ENCODE measurements at places on chromosomes 7 and 10.

DNA sequence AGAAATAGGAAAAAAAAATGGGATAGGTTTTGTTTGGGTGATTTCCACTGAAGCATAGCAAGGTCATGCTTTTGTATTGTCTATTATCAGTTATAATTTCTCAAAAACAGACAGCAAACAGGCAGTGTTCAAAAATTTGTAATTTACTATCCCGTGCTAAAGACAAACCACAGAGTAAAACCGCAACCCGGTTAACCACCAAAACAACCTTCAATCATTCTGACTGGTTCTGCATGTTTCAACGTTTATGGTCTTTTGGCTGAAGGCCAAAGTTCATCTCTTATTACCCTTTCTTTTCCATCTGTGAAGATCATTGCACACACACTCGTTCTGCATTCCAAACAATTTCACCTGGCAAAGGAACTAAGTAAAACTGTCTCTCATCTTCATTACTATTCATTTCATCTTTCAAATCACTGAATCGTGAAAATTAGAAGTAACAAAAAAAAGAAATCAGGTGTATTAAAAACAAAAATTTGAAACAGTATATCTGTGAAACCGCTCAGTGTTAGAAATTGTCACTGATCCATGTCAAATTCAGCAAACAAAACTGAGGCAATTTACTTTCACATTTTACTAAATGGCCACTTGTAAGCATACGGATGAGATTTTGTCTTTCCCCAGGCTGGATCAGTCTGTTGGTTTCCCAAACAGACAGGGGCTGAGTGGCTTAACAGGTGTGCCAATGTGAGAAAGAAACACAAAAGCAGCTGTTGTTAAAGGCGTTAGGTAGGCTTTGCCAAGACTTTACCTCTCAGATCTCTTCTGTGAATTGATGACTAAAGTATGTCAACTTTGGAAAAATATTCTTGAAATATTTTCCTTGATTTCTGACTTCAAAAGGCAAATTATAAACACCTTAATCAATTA lies 539.6 kb downstream of the CNTNAP2 start:
- peak; percentile 78 for DNase-seq

DNA sequence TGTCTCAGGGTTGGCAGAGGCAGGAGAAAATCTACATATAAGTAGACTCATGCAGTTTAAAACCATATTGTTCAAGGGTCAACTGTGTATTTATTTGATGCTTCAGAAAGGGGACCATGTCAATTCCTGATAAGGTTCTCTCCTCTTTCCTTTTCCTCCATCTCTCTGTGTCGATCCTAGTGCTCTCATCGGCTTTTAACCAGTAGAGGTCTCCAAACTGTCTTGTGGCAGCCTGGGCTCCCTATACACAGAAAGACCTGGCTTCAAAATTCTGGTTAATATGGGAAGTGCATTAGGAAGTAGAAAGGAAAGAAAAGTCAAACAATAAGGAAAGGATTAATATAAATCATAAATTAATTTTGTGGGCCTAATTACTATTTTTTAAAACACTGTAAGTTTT lies 304.4 kb upstream of the C7orf33 start:
- peak; percentile 5 for DNase-seq

DNA sequence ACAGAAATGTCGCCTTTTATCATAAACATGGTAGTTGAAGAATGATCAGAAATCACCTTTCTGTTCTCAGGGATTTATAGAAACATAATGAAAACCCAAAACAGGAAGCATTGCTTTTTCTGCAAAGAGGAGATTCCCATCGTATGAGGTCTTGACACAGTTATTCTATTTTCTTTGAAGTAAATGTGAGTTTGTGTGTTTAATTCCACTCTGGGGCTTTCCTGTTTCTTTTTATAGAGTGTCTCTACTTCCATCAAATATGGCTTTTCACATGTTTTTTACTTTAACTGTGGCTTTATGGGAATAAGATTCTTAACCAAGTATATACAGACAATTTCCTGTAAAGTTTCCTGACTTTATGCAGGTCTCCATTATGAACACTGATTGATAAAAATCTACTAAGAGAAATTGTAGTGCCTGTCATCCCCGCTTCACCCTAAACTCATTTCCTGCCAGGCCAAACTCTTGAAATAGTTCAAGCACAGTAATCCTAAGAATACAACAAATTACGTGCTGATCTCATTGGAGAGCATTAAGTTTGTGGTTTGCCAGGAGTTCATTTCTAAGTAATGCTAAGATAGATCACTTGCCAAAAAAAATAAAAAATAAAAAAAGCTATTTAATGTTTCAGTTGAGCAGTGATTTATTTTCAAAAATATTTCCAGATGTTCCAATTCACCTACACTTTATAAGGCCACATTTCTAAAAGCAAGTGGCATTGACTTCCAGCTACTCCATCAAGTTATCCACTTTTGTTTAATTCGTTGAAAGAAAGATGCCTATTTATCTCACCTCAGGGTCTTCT lies 52.2 kb upstream of the SEC61G start:
- DNase-seq = peak; percentile 83

DNA sequence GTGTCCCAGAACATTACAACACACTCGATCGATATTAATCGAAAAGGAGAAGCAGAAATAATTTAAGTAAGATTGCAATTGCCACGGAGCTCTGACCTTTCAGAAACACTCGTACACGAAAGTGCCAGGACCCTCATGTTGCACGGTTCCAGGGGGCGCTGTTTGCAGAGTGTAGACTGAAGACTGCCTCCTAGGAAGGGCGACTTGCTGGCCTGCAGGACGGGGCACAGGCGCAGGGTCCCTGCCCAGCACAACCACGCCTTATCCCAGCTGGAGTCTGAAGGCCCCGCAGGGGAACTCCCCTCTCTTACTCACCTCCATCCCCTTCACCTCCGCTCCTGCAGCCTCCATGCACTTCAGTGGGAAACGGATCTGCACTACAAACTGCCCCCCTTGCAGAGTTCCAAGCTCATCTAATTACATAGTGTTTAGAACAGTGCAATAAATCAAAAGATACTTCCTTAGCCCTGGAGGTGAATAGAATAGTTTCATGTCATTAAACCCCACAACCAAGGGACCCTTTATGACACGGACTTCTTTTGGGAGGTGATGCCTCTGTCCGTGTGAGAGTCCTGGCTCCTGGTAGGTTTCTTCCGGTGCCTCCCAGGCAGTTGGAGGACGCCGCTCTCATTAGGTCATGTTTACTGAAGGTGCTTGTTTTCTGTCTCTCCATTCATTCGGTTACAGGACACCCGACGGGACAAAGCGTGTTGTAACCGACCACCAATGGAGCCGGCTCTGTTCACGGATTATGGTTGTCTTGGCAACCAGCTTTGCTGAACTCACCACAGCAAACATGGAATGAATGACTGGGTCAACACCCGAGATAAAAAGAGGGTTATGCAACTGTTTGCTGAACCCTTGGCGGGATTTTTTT lies 262.2 kb downstream of the BAMBI start:
- peak; percentile 73 for DNase-seq

DNA sequence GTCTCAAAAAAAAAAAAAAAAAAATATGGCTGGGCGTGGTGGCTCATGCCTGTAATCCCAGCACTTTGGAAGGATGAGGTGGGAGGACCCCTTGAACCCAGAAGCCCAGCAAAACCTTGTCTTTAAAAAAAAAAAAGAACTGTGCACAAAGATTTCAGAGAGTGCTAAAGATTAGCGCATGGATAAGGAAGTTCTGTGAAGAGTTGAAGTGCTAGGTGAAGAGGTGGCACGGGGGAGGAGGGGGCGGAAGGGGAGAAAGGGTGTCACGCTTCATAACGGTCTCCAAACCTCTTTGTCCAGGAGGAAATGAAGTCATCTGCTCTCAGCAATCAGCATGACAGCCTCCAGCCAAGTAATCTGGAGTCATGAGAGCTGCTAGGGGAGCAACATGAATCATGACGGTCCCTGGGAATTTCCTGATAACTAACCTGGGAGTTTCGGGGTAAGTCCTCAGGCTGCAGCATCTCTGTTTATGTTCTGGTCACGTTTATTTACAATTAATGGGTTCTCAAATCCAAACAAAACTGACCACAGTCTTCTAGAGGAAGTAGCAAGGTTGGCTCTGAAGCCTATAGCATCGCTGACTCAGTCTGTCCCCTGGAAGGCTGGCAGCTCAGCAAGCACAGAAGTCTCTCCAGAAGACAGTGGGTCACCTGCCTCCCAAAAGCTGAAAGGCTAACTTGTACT lies 1.9 kb upstream of the PLAU start:
- peak; percentile 88 for DNase-seq

DNA sequence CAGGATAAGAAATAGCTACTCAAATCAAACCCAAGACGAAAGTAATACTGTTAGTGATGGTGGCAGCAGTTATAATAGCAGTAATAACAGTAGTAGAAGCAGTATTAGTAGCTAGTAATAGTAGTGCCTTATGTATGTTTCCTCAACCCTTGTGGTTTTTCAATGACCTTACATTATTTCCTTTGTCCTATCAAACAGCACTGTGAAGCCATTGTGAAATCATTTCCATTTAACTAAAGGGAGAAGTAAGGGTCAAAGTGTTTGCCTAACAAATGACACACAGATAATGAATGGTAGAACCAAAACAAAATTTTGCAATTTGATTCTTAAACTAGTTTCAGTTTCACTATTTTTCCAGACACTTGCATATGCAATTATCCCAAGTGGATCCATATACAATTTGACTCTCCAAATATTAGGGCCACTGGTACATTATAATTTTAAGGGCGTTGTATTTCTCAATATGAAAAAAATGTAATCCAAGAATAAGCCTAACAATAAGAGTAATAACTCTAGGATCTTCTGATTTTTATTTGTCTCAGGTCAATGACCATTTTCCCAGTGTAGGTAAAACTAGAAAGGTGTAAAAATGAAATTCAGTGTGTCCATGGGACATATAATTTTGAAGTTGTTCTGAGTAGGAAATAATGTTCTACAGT lies 33.7 kb upstream of the TMEM26 start:
- no peak for DNase-seq

- peak; percentile 90 for DNase-seq
Measured at GRCh38 chr7:100545360-100546128, 6.5 kb downstream of the AGFG2 start.

GRCh38 chr7:100003711-100004661 lies 11.4 kb upstream of the ZKSCAN1 start:
- DNase-seq = no peak

DNA sequence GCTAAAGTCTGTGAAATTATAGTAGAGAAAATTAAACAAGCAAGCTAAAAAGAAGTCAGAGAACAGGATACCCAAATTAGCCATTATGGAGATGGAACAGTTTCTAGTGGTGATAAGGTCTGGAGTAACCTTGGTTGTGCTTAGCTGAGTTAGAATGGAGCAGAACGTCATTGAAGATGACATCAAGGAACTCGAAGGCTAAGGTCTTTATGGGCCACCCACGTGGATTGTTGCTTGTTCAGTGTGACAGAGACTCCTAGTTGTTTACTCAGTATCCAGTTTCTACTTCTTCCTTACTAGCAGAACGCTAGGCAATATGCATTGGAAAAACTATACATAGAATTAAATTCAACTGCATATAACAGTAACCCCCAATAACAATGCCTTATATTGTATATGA lies 39.7 kb downstream of the AHCYL2 start:
- DNase-seq = no peak

GRCh38 chr7:90229682-90230081 lies 15.3 kb upstream of the CFAP69 start:
- no peak for DNase-seq

DNA sequence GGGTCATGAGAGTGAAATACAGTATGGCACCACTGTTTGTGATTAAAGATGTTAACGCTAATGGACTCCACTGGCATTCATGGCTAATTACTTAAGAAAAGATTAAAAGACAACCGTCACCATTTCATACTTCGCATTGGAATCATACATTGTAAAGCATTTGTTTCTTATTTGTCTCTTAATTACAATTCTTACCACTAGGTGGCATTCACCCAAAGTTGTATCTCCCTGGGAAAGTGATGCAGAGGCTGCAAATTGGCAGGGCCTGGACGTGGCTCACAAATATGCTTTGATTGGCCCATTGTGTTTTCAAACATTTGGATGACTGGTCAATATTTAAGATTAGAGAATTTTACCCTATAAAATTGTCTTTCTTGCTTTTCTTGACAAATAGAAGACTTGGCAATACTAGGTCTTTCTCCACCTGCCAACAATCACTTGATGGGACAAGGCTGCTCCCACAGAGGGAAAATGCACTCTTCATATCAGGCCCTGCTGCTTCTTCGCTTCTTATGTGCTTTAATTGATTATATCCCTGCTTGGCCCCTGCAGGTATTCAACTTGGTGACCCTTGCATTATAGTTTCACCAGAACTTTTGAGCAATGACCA lies 72.1 kb upstream of the STARD3NL start:
- DNase-seq = peak; percentile 44

GRCh38 chr7:30990673-30991170 lies 27.0 kb downstream of the GHRHR start:
- peak; percentile 17 for DNase-seq

DNA sequence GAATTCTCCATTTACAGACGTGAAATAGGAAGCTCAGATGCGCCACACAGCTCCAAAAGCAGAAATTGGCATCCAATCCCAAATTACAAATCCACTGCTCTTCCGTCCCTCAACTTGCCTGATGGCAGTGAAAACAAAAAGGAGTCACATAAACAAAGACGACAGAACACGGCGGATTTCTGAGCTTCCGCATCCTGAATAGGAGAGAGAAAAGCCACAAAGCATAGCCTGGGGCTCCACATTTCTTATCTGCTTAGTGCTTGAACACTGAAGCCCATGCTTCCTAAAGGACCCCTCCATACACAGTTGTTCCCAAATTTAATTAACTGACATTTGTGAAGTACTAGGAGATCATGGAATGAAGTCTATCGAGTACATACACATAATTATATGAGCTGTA lies 32.6 kb downstream of the BEND7 start:
- DNase-seq = no peak

GRCh38 chr10:30625080-30625479 lies 4.5 kb downstream of the LYZL2 start:
- DNase-seq = peak; percentile 72

- DNase-seq = peak; percentile 76
Measured at GRCh38 chr7:16135658-16136057, 285.7 kb downstream of the CRPPA start.

- DNase-seq = peak; percentile 76
Measured at GRCh38 chr7:19009241-19009935, 108.0 kb downstream of the TWIST1 start.

- DNase-seq = no peak
Measured at GRCh38 chr7:5300366-5300765, 17.6 kb downstream of the SLC29A4 start.

Data from fibroblast of skin of abdomen (primary cell).